ENCODE measurements at places on chromosomes 12 and 14.
A peak's percentile ranks its signal among the peaks of the same experiment; 100 is the strongest.

DNA sequence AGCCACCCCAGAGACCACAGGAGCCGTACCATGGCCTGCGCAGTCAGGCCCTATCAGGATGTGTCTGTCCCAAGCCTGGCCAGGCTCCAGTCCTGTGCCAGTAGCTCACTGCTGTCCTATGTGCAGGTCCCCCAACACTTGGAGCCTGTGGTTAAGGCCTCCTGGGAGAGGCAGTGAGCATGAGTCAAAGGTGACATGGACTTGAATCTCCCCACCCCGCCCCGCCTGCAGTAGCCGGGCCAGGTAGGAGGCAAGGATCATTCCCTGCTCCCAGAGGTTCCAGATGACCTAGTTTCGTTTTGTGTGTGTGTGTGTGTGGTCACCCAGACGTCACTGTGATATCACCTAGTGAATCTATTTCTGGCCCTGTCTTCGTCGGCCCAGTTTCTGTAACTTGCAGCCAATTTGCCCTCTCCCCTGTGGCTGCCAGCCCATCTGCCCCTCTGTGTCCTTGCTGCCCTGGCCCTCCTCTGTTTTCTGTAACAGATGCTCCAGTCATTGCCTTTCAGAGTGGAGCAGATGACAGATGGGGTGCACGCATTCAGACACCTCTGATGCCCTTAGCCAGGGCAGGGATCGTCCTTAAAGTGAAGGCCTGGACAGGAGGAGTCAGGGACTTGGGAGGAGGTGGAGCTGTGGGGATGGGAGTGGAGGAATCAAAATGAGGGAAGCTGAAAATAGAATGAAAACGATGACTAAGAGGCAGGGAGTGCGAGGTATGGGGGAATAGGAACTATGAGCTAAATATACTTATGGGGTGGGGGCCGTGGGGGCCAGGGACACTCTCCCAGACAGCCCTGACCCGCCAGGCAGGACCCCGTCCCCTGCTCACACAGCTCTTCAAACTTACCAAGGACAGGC, 37.4 kb downstream of the SLC6A12 start:
- DNase-seq: no peak

- DNase-seq: no peak
These were observed 35.3 kb downstream of the TBX3 start for GRCh38 chr12:114648711-114649110.

GRCh38 chr14:54690887-54691286, 124.0 kb downstream of the SAMD4A start:
- DNase-seq: no peak

- DNase-seq: peak; percentile 84
These were observed 142.8 kb downstream of the SLC8A3 start for GRCh38 chr14:70045844-70046535.

DNA sequence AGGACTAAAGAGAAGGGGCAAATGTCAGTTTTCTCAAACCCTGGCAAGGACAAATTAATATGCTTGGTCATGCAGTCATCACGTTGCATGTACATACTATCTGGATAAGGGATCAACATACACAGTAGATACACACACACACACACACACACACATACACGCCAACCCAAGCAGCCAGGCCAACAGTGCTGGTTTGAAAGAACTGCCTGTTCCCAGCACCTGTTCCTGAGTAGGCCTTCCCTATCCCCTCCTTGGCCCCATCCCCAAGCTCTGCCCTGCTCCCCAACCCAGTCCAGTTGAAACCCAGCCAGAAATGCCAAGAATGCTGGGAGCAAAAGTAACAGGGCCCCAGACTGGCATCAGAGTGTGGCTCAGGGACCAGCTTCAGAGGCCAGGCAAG, 4.4 kb downstream of the ITGA7 start:
- no peak for DNase-seq

- DNase-seq: peak; percentile 68
These were observed 3.4 kb downstream of the CYP46A1 start for GRCh38 chr14:99687284-99688209.

GRCh38 chr14:35879654-35880249, 53.6 kb downstream of the BRMS1L start:
- no peak for DNase-seq

DNA sequence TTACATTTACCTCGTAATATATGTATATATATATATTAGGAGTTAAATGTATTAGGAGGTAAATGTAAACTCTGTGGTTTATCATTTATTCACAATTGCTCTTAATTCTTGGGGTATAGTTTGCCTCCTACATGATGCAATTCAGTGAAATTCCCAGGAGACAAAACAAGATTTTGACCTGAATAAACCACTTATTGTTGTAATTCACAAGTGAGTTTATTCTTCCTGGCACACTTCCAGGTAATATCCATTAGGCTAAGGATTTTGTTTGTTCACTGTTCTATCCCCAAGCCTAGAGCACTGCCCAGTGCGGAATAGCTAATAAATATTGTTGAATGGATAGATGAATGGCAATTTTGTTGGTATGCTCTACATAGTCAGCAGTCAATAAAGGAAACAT, 3.0 kb downstream of the SMIM10L1 start:
- no peak for DNase-seq

GRCh38 chr12:907413-908185, 41.9 kb downstream of the RAD52 start:
- no peak for DNase-seq

GRCh38 chr14:104094709-104095425, 9.4 kb downstream of the ASPG start:
- DNase-seq: peak; percentile 91

DNA sequence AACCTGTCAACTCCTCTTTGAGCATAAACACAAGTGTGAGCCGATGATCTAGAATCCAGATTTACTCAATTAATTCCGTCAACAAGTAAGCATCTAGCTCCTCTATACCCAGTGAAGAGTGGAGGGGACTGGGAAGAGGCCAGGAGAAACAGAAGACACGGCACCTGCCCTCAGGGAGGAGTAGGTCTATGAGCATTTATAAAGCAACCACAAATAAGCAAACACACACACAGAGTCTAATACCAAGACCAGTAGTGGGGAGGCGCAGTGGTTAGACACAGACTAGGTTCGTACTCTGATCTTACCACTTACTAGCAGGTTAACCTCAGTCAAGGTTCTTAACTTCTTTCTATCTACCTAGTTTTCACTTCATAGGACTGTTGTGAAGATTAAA, 5.9 kb upstream of the FOXN3 start:
- DNase-seq: no peak

GRCh38 chr14:102351023-102351422, 11.7 kb downstream of the CINP start:
- DNase-seq: no peak

GRCh38 chr14:106843951-106844483, 1317.6 kb downstream of the TMEM121 start:
- DNase-seq: no peak

DNA sequence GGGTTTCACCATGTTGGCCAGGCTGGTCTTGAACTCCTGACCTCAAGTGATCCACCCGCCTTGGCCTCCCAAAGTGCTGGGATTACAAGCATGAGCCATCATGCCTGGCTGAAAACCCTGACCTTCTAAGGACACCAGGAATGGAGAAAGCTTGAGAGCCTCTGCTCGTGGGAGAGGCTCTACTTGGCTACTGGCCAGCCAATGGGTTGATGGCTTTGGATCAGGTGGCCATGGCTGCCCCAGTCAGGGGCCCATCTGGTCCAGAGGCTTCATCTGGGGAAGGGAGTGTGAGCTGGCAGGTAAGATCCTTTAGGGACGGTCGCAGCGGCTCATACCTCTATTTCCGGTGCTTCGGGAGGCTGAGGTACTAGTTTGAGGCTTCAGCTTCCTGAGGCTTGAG, 42.5 kb upstream of the PPP1CC start:
- no peak for DNase-seq

- no peak for DNase-seq
These were observed 88.4 kb downstream of the PELI2 start for GRCh38 chr14:56206596-56206995.

- no peak for DNase-seq
These were observed 22.5 kb downstream of the PLEKHH1 start for GRCh38 chr14:67555518-67556090.

DNA sequence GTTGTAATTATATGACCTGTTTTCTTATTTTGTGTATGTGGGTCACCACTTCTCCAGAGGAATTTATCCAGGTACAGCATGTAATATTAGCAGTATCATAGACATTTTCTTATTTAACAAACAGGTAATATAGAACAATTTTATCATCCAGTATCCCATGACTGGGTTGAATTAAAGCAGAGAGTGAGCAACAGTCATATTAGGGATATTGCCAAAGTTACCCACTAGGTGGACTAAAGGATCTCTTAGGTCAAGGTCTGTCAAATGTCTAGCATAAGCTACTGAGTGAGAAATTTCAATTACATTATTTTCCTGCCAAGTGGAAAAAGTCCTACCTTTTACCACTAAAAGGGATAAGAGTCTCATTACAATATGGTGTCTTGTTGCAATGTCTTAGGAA, 62.1 kb upstream of the TRIM9 start:
- DNase-seq: no peak

DNA sequence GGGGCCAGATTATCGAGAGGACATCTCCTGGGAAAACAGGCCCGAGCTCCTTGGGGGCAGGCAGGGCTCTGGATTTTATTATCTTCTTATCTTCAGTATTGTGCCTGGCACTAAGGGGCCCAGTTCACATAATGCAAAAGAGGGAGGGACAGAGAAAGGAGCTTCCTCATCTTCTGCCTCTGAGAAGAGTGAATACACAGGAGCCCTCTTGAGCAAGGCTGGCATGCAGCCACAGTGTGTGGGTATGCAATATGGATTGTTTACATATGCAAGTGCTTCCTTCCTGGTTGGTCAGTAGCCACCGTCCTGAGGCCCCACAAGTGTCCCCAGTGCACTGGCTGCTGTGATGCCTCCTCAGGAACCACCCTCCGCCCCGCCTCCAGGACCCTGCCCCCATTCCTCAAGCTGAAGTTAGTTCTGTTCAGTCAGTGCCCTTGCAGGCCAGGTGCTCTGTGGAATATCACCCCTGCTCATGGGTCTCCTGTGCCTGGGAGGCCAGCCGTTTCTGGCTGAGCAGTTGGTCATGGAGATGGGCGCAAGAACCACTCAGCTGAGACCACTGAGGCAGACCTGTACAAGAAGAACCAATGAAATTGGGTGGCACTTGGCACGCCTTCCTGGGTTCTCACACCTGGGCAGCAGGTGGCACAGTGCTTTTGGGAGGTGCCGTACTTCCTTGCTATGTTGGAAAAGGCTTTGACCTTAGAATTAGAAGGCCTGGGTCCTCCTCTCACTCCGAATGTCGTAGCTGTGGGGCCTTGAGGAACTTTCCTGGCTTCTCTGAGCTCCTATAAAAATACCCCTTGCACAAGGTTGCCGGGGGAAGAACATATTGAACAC, 35.1 kb upstream of the ACTN1 start:
- no peak for DNase-seq

DNA sequence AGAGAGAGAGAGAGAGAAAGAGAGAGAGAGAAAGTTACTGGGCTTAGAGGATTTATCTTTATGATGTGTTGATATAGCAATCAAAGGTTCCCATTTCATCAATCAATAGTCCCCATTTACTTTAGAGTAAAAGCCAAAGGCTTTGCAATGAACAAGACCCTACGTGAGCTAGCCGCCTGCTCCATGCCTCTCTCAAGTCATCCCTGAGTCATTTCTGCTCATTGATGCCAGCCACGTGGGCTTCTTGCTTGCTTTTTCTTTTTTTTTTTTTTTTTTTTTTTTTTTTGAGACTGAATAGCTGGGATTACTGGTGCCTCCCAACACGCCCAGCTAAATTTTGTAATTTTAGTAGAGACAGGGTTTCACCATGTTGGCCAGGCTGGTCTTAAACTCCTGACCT, 70.9 kb downstream of the GPR135 start:
- DNase-seq: no peak

GRCh38 chr12:65015850-65016249, 105.3 kb downstream of the WIF1 start:
- no peak for DNase-seq

DNA sequence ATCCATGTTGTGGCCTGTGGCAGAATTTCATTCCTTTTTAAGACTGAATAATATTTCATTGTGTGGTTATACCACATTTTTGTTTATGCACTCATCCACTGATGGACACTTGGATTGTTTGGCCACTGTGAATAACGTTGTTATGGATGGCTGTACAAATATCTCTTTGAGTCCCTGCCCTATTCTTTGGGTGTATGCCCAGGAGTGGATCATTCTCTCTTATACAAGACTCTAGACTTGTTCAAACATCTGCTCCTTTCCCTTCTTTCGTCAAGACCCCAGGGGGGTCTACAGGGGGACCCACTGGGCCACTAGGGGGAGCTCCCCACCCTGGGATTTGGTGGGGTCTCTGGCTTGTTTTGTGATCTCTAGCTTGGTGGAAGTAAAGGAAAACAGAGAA, 77.4 kb downstream of the FBXL14 start:
- peak; percentile 76 for DNase-seq

- no peak for DNase-seq
These were observed 45.2 kb downstream of the PTHLH start for GRCh38 chr12:27927347-27927746.

DNA sequence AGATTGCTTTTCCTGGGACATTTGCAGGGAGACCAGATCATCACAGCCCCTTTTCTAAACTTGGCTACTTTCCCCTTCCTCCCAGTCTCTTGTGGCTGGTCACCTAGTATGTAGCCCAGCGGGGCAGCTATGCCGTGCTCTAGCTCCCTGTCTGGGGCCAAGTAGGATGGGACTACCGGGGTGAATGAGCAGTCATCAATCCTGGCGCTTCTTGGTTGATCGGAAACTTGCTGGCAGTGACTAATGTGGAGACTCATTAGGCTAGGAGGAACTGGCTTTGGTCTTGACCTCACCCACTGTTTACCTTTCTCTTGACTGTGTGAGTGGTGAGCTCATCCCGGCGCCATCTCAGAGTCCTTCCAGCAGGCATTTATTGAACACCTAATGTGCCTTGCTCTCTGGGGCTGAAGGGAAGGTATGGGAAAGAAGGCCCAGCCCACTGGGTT, 15.9 kb downstream of the PLEKHG3 start:
- DNase-seq: no peak

DNA sequence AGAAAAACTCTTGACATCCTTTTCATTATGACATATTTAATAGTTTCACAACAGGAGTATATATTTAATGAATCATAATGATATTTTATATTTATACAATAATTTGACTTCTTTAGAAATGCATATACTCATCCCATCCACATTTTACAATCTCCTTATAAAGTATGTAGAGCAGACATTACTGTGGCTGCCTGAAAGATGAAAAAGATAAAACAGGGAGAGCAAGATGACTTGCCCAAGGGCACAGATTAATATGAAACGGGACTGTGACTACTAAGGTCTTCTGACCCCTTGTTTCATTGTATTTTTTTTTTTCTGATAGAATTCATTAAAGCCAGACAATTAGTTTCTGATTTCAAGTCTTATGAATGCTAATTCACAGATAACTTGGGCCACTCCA, 293.6 kb downstream of the SOX5 start:
- no peak for DNase-seq

All from ecto neural progenitor cell (in vitro differentiated cells).